ENCODE measurements at places on chromosomes 4 and X.

DNA sequence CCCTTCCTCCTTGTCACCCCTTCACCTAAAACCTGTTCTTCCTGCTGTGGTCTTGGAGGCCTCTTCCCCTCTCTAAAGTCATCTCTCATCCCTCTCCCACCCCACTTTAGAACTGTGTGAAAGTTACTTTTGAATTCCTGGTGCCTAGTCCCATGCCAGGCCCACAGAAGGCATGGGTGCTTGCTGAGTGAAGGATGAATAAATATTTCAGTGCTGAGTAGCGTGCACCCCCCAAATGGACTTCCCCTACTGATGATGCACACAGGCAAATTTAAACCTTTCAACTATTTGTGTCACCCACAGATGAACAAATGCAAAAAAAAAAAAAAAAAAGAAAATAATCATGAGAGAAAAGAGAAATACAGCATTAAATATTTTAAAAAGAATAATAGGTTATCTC lies 19.8 kb downstream of the PSMD10 start:
- DNase-seq = no peak

- DNase-seq = no peak
Observed at GRCh38 chr4:86921608-86922252, 13.1 kb upstream of the AFF1 start.

DNA sequence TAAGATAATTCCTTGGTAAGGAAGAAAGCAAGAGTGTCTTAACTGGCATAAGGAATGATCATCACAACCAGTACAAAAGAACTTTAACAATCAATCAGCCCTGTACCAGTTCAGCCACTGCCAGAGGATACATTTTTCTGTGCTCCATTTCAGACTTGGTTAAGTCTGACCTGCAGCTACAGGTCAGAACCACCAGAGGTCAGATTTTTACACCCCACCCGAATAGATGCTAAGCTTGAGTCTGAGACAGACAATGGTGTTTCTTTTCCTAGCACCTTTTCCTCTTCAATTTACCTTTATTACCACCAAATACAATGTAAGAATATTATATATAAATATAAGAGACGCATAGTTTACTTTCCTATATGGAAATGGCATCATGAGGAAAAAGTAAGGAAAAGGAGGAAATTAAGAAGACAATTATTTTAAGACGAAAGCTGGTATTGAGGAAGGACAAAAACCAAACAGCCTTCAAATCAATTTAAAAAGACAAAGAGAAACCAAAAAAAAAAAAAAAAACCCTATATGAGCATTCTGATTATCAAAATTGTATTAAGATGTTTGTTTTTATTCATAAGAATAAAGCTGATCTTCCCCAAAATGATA lies 215.3 kb upstream of the TTC29 start:
- peak; percentile 36 for DNase-seq

- no peak for DNase-seq
Observed at GRCh38 chr4:159204566-159204965, 101.7 kb downstream of the RAPGEF2 start.

DNA sequence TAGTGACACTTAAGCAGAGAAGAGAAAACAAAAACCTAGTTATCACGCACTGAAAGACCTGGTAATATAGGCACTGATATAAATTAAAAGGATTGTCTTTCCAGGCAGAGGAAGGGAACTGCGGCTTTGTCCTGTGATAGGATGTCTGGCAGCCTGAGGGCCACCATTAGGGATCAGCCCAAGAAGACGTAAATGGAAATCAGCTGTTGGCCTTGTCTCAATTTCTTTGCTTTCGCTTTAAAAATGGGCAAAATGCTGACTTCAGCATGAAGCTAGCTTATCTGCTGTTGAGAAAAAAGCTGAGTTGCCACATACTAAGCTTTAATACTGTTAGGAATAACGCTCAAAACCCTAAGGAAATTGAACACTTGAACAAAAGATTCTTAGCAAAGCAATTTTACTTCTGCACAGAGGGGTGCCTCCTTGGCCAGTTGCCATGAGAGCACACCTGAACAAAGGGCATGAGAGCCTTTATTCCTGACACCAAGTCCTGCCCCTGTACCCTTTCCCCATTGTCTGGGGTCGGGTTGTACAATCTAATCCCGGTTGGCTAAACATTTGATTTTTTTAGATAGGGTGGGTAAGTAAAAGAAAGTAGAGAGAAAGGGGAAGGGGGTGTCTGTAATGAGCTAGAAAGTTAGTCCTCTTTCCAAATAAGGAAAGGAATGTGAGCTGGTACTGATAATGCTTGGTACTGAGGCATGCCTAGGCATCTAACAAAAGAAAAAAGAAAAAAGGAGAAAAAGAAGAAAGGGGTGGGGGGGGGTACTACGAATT lies 85.1 kb upstream of the UCP1 start:
- peak; percentile 20 for DNase-seq

GRCh38 chr4:87014284-87014782 lies 79.5 kb downstream of the AFF1 start:
- DNase-seq = no peak

DNA sequence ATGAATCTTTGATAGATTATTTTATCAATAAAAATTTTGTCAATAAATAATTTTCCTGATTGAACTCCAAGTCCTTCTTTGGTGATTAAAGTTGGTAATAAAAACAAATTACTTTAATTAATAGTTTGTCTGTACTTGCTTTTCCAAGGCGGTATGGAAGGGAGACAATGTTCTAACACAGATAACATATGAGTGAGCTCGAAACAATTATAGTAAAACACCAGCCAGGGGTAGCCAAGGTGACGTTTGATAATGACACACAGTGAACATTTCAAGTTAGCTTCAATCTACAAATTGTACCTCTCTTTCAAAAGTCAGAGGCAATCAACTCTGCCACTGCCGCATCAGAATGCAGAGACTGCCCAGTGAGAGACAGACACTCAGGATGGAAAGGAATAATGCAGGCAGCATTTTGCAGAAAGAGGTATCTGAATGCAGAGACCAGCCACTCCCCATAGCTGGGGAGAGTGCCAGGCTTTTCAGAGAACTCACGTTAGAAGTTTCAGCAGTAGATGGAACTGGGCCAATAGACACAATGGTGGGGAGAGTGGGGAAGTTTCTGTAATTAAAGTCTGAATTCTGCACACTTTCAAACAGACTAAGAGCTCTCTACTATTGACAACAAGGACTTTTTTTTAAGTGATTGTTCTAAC lies 18.1 kb upstream of the ATOH1 start:
- DNase-seq = no peak

- no peak for DNase-seq
Observed at GRCh38 chrX:63613531-63614028, 171.4 kb downstream of the ARHGEF9 start.

DNA sequence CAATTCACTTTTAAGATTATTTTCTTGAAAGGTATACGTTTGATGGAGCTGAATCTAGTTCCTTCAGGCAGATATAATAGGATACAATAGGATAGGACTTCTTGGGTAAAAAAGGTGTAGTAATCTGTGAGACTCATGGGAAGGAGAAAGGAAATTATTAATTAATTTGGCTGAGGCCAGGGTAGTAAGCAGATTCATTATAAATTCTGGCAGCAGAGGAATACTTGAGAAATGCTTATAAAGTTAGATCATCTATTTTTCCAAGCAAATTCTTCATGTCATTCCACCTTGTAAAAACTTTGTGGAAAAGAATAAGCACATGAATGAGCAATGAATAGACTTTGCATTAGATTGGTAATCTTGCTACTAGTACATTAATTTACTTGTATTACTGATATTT lies 46.9 kb downstream of the GYPE start:
- no peak for DNase-seq

- no peak for DNase-seq
Observed at GRCh38 chr4:175772170-175772705, 39.8 kb downstream of the GPM6A start.

GRCh38 chr4:156188596-156188995 lies 234.9 kb upstream of the CTSO start:
- no peak for DNase-seq

- DNase-seq = no peak
Observed at GRCh38 chr4:36823199-36823967, 421.2 kb upstream of the NWD2 start.

GRCh38 chr4:80927420-80927819 lies 103.1 kb upstream of the BMP3 start:
- DNase-seq = no peak

DNA sequence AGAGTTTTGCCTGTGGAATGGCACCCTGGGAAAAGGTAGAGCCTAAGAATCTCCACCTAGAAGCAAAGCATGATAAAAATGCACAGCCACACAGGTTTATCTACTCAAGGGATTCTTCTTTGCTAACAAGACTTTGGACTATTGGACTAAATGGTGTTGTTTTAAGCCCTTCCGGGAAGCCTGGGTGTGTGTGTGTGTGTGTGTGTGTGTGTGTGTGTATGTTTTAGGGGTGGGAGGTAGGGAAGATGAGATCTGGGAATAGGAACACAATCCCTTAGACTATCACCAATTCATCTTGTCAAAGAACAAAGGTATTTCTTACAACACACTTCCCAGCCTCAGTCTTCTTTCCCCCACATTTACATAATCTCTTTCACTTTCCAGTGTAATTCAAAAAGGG lies 327.5 kb upstream of the FGF16 start:
- DNase-seq = peak; percentile 11

DNA sequence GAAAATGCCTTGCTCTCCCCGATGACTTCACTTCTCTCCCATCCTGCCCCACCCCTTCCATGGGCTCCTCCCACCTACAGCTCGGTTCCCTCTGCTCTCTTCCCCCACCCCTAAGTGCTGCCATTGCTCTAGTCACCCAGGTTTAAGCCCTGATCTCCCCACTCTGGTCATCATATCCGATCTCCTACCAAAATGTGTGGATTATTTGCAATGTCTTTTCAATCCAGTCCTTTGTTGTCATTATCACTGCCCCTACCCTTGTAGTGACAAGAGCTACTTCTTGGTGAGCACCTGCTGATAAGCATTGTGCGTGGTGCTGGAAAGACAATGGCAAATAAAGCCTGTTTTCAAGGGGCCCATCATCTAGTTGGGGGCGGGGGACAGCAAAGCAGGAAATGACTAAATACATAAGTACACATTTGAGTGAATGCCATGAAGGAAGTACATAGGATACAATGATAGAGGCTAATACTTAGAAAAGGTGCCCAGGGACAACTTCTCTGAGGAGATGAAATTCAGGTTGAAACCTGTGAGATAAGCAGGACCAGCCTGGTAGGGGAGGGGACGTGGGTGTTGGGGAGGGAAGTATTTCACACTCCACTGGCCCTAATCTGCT lies 63.8 kb downstream of the DLG3 start:
- DNase-seq = no peak

DNA sequence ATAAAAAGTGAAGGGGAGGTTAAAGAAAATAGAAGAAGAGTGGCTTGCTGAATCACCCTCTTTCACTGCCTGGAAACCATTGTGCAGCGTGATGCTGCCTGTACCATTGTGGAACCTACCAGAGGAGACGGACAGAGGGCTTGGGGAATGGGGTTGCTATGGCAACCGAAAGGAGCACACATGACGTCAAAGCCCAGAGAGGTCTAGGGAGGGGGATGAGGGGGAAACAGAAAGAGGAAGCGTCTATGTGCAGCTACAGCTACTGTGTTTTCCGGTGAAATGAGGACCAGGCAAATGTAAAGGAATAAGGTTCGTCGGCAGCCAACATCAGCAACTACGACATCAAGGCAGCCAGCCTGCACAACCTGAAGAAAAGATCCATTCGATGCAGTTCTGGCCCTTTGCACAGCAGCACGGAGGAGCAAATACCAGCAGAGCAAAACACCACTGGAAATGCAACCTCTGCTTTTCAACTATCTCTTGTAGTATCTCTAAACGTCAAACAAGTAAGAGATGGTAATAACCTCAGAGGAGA lies at the start of gene MAPK10:
Gene MAPK10, minus strand, starts transcription at position 110 of the 535 bp plus-strand sequence.
- peak; percentile 81 for DNase-seq

- no peak for DNase-seq
Observed at GRCh38 chr4:53614591-53614990, 23.3 kb upstream of the LNX1 start.

GRCh38 chr4:15702941-15703403 lies at the start of gene BST1:
Gene BST1, plus strand, starts transcription at chr4:15703065. Its CDS starts 80 bp downstream, at chr4:15703145.
- peak; percentile 27 for DNase-seq

GRCh38 chr4:3123181-3123671 lies 48.7 kb downstream of the HTT start:
- no peak for DNase-seq

DNA sequence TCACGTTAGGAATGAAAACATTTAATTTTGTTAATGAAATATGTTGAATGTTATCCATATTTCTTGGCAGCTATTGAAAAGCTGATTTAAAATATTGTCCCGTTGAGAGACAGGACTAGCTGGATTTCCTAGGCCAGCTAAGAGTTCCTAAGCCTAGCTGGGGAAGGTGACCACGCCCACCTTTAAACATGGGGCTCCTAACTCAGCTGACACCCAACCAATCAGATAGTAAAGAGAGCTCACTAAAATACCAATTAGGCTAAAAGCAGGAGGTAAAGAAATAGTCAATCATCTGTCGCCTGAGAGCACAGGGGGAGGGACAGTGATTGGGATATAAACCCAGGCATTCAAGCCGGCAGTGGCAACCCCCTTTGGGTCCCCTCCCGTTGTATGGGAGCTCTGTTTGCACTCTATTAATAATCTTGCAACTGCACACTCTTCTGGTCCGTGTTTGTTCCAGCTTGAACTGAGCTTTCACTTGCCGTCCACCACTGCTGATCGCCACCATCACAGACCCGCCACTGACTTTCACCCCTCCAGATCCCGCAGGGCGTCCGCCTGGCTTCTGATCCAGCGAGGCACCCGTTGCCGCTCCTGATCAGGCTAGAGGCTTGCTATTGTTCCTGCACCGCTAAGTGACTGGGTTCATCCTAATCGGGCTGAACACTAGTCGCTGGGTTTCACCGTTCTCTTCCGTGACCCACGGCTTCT lies 308.9 kb downstream of the GLUD2 start:
- no peak for DNase-seq

All from HAP-1 (cell line).